ENCODE measurements at places on chromosomes 7 and 10.

DNA sequence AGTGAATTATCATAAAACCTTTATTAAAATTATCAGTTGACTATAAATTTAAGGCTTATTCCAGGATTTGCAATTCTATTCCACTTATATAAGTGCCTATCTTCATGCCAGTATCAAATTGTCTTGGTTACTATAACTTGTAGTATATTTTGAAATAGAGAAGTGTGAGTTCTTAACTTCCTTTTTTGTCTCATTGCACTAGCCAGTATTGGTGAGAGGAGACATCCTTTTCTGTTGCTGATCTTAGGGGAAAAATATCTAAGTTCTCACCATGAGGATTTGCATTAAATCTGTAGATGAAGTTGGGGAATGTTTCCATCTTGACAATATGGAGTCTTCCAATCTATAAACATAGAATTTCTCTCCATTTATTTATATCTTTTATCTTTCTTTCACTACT lies 104.2 kb upstream of the MKI67 start:
- DNase-seq: no peak

DNA sequence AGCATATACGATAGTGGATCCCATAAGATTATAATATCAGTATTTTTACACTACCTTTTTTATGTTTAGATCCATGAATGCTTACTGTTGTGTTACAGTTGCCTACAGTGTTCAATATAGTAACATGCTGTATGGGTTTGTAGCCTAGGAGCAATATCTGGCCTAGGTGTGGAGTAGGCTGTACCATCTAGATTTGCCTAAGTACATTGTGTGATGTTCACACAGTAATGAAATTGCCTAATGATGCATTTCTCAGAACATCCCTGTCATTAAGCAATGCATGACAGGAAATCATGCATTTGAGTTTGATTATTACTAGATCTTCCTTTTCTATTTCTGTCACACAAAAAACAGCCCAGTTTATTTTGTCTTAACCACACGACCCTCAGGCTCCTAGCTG lies 14.5 kb downstream of the CBX3 start:
- no peak for DNase-seq

DNA sequence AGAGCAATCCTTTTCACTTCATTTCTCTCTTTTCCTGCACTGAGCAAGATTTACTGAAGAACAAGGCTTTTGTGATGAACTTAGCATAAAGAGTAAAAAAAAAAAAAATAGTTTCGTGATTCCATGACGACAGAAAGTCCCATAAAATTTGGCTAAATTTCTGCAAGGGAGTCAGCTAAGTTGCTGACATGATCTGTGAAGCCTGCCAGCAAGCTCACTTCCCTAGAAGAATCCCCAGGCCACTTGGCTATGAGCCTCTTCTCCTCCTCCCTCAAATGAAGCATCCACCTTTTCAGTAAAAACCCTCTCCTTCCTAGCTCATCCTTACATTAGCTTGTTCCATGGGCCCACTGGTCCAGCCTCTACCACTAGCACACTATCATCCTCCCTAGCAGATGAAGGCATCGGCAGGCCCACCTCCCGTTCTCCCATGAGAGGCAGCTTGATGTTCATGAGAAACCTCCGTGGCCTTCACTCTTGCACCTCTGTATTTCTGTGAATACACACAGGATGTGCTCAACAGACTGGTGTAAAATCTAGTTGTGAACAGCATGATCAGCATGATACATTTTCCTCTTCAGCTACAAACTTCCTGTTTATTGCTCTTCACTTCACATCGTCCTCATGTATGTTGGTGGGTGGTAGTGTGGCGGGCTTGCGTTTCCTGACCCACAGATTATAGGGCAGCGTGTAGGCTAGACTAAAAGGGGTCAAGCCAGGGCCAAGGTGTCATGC lies 30.9 kb downstream of the GIMAP8 start:
- no peak for DNase-seq

- DNase-seq: no peak
Measured at GRCh38 chr7:30831936-30832335, 60.7 kb downstream of the MINDY4 start.

DNA sequence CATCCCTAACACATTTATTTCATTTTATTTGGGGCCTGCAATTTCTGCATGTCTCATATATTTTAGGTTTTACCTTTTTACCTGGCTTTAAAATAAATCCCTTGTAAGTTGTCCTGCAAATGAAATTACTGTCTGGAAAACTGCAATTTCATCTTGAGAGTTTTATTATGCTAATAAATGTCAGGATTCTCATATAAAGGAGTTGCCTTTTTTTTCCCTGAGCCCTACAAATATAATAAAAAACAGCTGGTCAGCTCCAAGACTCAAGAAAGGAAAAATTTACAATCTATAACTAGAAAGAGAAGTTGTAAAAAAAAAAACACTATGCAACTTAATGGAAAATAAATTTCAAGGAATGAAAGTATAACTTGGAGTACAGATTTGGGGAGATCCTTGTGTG lies 108.7 kb downstream of the SH2D4B start:
- DNase-seq: no peak

DNA sequence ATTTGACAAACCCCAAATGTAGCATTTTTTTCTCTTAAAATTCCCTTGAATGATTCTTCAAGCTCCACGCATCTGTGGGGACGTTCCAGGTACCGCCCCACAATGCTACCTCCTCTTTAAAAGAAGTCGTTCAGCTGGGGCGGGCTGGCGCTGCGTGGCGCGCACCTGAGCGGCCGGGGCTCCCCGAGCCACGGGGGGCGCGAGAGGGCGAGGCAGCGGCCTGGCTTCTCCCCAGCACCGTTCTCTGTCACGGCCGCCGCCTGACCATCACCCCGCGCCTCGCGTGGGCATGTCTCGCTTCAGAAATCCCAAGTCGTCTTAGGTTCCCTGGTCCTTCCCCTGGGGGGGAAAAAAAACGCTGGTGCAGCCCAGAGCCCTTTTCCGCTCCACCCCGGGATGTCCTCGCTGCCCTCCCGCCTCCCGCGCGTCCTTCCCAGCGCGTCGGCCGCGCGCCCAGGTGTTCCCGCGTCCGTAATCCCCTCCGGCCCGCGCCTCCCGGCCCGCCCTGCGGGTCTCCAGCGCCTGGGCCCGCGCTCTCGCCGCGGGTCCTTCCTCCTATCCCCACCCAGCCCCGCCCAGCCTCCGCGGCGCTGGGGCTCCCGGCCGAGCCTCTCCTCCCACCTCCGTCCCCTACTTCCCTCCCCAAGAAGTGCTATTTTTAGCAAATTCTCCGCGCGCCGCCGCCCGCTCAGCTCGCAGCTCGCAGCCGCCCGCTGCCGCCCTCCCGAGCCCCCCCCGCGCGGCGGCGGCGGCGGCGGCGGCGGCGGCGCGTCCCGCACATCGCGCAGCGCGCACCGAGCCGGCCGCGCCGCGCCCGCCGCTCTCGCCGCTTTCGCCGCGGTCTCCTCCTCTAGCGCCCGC lies 58.7 kb upstream of the PRPS1L1 start:
- DNase-seq: no peak

GRCh38 chr10:22017283-22018020 lies 13.9 kb upstream of the DNAJC1 start:
- DNase-seq: no peak

GRCh38 chr7:131124867-131125266 lies 202.8 kb upstream of the MKLN1 start:
- DNase-seq: no peak

- no peak for DNase-seq
Measured at GRCh38 chr7:2376351-2377154, 21.9 kb downstream of the EIF3B start.

GRCh38 chr10:83492004-83492403 lies 647.3 kb upstream of the GHITM start:
- DNase-seq: no peak

GRCh38 chr10:124733571-124734245 lies 10.5 kb downstream of the FAM53B start:
- DNase-seq: no peak

DNA sequence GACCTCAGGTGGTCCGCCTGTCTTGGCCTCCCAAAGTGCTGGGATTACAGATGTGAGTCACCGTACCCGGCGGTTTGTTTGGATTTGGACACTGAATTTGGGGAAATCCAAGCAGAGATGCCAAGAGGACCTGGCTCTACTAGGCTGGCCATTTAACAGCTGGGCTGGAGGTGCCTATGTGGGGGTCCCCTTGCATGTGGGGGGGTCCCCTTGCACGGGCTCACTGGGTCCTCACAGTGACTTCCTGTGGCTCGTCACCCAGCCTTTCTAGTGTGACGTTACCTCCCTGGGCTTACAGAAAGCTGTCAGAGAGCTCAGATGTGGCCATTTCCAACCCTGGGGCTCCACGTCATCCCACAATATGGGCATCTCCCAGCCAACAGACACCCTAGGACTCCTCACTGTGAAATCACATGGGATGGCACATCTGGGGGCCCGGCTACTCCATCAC lies 49.3 kb upstream of the GNA12 start:
- no peak for DNase-seq

GRCh38 chr7:96276019-96276418 lies 45.9 kb downstream of the SLC25A13 start:
- no peak for DNase-seq

- DNase-seq: no peak
Measured at GRCh38 chr10:122113945-122114747, 125.2 kb downstream of the TACC2 start.

GRCh38 chr10:86795353-86795752 lies 38.9 kb downstream of the BMPR1A start:
- DNase-seq: no peak

DNA sequence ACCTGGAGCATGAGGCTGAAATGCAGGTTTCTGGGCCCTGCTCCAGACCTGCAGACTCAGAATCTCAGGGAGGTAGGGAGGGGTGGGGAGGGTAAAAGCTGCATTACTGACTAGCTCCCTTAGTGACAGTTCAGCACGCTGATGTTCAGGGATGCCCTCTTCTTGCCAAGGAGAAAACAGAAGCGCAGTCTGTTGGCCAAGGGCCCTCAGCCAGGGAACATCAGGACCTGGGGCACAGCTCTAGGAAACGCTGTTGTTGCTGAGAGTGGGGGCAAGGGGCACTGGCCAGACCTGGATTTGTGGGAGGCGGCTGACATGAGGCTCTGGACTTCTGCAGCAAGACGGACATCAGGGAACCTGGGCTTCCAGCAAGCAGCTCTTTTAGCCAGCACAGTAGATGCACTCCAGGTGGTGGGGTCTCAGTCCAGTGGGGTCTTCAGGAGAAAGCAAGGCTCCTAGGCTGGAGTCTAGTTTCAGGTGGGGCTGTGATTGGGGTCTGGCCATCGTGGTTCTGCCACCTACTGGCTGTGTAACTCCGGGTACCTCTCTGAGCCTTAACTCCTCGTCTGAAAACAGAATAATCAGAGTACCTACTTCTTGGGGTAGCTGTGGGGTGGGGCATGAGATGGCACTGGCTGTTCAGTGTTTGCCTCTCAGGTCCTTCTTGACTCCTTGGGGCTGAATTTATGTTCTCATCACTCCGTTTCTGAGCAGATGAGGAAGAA lies 72.9 kb upstream of the PRLHR start:
- DNase-seq: no peak

- DNase-seq: no peak
Measured at GRCh38 chr10:76618641-76619040, 1019.0 kb downstream of the KCNMA1 start.

DNA sequence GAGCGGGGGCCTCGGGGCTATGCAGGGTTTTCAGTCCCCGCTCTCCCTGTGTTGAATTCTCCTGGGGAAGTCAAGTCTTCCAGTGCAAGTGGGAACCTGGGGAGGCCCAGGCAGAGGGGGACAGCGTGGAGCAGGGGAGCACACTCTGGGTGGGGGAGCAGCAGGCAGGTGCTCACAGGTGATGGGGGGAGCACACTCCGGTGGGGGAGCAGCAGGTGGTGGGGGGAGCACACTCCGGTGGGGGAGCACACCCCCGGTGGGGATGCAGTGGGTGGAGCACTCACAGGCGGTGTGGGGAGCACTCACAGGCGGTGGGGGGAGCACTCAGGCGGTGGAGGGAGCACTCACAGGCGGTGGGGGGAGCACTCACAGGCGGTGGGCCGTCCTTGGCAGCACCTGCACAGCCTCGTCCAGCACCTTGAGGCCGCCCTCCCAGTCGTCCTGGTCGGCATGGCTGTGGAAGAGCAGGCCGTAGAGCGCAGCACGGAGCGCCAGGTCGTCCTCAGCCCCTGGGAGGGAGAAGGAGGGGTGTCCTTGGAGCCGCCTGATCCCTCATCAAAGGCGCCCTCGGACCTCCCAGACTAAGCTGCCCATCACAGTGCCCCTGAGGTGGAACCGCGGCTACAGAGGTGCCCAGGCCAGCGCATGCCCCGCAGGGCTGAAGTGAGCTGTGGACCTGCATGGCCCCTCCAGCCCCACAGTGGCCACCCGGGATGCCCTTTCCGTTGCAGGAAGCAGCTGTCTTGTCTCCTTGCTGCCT lies 56.7 kb downstream of the CFAP46 start:
- DNase-seq: no peak

GRCh38 chr10:8321990-8322389 lies 267.5 kb downstream of the GATA3 start:
- DNase-seq: no peak

DNA sequence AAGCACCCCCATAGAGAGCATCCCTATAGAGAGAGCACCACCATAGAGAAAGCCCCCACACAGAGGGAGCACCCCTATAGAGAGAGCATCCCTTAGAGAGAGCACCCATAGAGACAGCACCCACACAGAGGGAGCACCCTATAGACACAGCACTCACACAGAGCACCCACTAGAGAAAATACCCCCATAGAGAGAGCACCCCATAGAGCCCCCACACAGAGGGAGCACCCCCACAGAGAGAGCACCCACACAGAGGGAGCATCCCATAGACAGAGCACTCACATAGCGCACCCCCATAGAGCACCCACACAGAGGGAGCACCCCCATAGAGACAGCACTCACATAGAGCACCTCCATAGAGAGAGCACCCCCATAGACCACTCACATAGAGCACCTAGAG lies 48.6 kb downstream of the INSIG1 start:
- DNase-seq: no peak

GRCh38 chr7:117401293-117402002 lies 25.8 kb downstream of the ASZ1 start:
- no peak for DNase-seq

GRCh38 chr10:49080965-49081364 lies 34.4 kb downstream of the VSTM4 start:
- DNase-seq: no peak

DNA sequence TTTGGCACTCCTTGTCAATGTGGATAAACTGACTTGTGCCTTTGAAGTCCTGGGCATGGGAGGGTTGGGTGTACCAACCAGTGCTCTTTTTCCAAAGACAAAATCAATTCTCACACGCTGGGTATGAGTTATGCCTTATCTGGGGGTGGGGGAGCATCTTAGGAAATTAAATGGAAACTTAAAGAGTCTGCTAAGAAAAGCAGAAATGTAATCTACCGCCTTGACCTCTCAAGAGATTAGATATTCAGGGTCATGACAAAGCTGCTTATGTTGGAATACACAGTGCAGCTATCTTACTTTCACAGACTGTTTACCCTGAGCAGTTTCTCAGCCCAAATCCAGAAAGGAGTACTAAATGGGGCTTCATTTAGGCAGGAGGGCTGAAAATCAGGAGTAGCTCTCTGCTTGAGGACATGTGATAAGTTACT lies 2.6 kb downstream of the MEST start:
- DNase-seq: no peak

GRCh38 chr10:73837072-73837471 lies 25.7 kb upstream of the NDST2 start:
- no peak for DNase-seq

GRCh38 chr7:133633055-133633454 lies 380.2 kb downstream of the EXOC4 start:
- DNase-seq: no peak

- no peak for DNase-seq
Measured at GRCh38 chr7:1861799-1862458, 191.9 kb downstream of the ELFN1 start.

- DNase-seq: no peak
Measured at GRCh38 chr10:131790021-131790420, 110.8 kb upstream of the PPP2R2D start.
